ENCODE measurements at places on chromosomes 2 and 18.

GRCh38 chr2:44533508-44533907, 171.8 kb downstream of the CAMKMT start:
- no peak for DNase-seq

DNA sequence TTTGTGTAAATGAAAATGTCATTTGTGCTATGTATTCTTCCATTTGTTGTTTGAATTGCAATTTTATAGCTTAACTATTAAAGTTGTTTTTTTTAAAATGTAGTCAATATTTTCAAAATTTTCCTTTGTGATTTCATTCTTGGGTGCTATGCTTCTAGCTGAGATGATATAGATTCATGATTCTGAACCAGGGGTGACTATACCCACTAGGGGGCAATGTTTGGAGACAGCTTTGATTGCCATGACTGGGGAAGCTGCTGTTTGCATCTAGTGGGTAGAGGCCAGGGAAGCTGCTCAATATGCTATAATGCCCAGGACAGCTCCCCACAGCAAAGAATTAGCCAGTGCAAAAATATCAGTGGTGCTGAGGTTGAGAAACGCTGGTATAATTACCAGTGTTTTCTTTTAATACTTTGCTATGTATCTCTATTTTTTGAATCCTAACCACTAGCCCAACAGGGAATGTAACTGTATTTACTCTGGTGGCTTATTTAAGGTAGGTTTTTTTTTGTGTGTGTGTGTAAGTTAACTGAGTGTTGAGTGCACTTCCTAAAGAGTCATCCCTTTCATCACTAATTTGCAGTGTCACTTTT, 99.7 kb downstream of the MEP1B start:
- no peak for DNase-seq

- no peak for DNase-seq
These were observed 232.5 kb downstream of the PTGR3 start for GRCh38 chr18:74976331-74976909.

DNA sequence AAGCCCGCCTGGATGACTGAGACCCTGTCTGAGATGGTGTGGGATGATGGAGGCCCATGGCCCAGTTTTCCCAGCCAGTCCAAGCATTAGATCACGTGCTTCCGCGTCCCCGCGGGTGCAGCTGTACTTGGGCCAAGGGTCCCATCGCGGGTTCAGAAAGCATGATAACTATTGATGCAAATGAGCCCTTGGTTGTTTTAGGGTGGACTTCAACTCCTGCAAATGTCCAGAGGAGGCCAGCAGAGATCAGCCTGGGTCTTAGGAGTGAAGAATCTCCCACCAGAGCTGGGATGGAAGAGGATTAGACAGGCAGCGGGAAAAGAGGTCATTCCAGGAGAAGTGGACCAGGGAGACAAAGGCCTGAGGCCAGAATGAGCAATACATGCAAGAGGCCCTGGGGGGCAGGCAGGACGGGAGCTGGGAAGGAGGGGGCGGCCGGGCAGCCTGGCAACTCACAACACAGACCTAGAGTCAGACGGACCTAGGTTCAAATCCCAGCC, 89.9 kb upstream of the TMEM247 start:
- DNase-seq, result no peak

DNA sequence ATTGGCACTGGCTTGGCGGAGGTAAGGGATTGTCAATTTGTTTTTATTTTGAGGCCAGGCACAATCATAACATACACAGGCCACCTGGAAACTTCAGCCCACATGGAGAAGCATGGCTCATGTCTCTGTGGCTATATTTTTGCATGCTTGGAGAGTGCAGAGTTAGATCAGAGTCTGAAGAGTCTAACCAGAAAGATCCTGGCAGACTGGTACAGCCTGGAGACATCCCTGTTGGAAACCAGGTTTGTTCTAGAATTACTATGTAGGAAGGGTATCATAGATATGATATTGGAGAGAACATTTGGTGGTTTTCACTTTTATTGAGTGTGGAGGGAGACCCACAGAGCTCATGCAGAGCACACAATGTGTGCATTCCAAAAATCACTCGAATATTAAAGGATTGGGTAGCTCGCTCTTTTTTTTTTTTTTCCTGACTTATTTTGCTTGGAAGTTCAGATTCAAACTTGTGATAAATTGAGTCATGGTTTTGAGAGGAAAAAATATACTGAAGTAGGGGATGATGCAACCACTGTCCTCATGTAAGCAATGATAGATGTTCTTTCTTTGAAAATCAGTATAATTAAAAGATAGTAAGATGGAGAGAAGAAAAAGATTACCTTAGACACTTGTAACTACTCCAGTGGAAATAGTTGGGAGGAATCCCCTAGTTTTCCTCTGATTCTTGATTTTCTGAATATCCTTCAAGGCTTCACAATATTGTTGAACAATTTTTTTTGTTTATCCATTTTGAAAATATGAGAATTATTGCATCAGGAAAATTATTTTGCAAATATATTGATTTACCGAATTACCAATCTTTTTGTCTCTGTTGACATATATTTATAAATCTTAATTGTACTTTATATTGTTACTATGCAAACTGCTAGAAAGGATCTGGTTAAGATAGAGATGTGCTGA, 185.7 kb upstream of the ZEB2 start:
- DNase-seq, result no peak

GRCh38 chr2:42809819-42810120, 17.4 kb upstream of the HAAO start:
- no peak for DNase-seq

Measured in stimulated activated CD4-positive, alpha-beta T cell treated with anti-CD3 and anti-CD28 coated beads, TNF-alpha, amount 100 ng/mL, for 4 hours (primary cell).